ENCODE measurements at places on chromosomes 6 and 20. TPM values are rescaled to one million over a fixed set of nuclear protein-coding genes. Genes with fewer than 3 reads are reported as not detected.

DNA sequence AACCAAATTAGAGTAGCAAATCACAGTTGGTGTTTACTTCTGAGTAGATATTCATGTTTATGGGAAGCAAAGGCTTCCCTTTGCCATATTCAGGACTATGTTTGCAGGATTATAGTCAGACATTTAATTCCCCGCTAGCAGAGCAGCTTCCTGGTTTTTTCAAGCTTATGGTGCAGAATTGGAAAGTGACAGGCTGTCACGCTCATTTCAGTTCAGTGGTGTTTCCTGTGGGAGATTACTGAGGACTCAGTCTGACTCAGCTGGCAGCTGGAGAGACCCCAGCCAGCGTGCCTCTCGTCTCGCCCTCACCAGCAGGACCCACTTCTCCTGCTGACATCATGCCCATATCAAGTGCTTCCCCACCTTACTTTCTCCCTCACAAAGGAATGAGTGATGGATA, 85.1 kb downstream of the LYRM2 start:
- DNase-seq, result no peak

GRCh38 chr6:12068899-12069557, 56.9 kb downstream of the HIVEP1 start:
- DNase-seq, result no peak

DNA sequence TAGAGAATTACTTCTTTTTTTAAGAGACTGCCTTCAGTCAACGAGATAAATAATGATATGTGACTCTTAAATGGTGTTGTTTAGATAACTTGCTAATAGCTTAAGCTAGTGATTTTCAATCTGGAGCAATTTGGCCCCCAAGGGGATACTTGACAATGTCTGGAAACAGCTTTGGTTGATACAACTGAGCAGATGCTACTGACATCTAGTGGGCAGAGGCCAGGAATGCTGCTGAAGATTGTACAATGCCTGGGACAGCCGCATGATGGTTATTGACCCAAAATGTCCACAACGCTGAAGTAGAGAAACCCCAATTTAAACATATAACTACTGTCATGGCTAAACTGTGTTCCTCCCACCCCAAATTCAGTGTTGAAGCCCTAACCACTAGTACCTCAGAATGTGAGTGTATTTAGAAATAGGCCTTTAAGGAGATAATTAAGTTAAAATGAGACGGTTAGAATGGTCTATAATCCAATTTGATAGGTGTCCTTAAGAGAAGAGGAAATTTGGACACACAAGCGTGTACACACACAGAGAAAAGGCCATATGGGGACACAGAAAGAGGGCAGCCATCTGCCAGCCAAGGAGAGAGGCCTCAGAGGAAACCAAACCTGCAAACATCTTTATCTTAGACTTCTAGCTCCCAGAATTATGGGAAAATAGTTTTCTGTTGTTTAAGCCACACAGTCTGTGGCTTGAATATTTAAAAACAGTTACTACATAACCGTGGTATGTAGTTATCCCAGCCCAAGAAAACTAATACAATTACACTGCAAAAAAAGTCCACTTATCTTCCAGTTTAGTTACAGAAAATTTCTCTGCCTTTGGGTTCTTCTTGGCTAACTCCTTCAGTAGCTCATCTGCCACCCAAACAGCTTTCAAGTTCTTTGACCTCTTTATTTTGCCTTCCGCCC, 22.2 kb downstream of the RWDD2A start:
- DNase-seq, result no peak

GRCh38 chr20:38325905-38326304, 20.4 kb upstream of the LBP start:
- DNase-seq, result no peak

Gene SNAP91
- total RNA-seq, result not detected

Gene XKR7
- not detected for total RNA-seq

Gene SLC32A1
- total RNA-seq, result not detected
